Stimulated activated CD8-positive, alpha-beta memory T cell treated with anti-CD3 and anti-CD28 coated beads, Interleukin-4, amount 100 ng/mL, for 4 hours (primary cell): ENCODE measurements at places on chromosomes 5 and 9.

DNA sequence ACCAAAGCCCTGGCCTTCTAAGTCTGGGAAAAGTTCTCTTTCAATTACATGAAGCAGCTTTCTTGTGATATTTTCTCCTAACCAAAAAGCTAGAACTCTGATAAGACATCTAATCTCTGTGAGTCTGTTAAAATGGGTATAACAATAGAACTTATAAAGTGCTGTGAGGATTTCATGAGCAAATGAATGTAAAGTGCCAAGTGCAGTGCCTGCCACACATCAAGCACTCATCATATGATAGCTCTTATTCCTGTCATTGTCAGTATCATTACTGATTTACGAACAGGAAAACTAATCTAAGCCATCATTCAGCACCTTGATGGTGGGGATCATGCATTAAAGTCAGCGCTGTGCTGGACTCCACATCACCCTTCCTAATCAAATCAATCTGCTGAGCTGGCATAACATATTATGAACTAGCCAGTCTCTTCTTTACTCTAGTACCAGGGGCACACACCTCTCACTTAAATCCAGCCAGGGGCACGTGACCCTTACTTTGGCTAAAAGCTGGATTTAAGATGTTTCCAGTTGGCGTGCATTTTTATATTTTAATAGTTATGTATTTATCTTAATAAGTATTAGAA lies 37.3 kb downstream of the YIPF5 start:
- no peak for DNase-seq

DNA sequence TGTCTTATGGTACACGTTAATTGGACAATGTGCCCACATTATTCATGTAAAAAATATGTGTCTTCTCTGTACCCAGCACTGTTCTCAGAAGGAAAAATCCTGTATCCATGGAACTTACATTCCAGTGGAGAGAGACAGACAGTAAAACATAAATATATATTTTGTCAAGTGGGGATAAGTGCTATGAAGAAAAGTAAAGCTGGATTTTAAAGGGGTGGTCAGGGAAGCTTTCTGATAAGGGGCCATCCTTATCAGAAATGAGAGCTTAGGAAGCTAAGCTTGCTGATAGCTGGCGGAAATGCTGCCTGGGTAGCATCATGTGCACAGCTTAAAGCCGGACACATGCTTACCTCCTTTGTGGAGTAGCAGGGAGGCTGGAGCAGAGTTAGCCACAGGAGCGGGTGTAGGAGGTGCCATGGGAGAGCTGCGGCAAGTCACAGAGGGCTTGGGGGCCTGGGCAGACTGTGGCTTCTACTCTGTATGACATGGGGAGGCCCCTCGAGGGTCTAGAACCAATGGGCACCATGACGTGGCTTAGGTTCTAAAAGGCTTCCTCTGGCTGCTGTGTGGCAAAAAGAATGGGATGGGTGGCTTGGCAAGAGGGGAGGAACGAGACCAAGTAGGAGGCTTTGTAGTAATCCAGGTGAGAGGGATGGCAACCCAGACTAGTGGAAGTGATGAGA lies 141.7 kb downstream of the FGF1 start:
- no peak for DNase-seq

DNA sequence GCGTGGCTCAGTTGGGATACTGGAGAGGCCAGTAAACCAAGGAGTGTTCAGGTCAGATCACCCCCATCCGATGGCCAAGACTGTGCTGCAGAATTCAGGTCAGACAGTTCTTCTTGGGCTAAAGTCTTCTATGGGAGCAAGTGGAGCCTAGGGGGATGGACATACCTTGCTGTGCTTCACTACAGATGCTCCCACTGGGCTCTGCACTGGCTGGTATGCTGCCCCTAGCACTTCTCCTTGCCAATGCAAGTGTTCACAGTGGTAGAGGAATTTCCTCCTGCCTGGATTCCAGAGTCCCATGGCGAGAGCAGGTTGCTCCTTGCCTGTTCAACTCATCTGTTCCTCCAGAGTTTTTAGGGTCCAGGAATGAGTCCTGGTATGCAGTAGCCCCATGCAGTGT lies 134.2 kb upstream of the EDIL3 start:
- no peak for DNase-seq

- DNase-seq, result no peak
Observed at GRCh38 chr5:8788246-8788645, 757.6 kb downstream of the SEMA5A start.

- no peak for DNase-seq
Observed at GRCh38 chr9:1879501-1879900, 135.6 kb upstream of the SMARCA2 start.
